ENCODE measurements at places on chromosomes 4 and X. TPM values are rescaled to one million over a fixed set of nuclear protein-coding genes. Genes with fewer than 3 reads are reported as not detected.

- DNase-seq: peak; percentile 12
Observed at GRCh38 chrX:53992589-53992988, 51.7 kb downstream of the PHF8 start.

GRCh38 chr4:132297346-132297745, 851.7 kb upstream of the PCDH10 start:
- no peak for DNase-seq

- DNase-seq: peak; percentile 56
Observed at GRCh38 chrX:7132335-7133049, 15.0 kb upstream of the STS start.

- DNase-seq: peak; percentile 31
Observed at GRCh38 chr4:163191999-163192398, 25.3 kb upstream of the NAF1 start.

DNA sequence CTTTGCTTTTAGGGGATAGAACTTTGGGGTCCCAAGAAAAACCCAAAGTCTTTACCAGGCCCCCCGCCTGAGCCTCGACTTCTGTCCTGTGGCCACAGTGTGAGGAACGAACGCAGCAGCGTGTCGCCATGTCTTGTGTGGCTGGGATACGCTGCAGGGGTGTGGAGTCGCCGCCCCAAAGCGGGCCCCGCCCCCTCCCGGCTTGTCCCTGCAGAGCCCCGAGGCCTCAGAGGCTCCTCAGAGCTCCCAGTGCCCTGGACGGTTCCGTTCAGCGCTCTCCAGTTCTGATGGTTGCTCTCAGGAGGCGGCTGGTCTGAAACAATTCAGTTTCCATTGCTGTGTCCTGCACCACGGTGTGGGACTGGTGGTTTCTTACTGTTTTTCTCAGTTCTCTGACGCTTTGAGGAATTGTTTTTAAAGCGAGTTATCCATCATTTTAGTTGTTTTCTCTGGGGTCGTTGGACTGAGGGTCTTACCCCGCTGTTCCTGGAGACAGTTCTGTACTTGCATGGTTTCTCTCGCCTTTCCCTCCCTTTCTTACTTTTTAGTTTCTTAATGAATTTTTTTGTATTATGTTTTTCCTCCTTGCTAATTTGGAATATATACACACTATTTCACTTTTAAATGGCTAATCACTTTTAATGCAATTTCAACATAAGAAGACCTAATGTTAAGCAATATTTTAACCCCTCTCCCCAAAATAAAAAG, 1.6 kb upstream of the IDUA start:
- no peak for DNase-seq

GRCh38 chrX:88612870-88613329, 134.1 kb upstream of the CPXCR1 start:
- no peak for DNase-seq

- DNase-seq: no peak
Observed at GRCh38 chrX:72057331-72057730, 74.4 kb downstream of the RTL5 start.

DNA sequence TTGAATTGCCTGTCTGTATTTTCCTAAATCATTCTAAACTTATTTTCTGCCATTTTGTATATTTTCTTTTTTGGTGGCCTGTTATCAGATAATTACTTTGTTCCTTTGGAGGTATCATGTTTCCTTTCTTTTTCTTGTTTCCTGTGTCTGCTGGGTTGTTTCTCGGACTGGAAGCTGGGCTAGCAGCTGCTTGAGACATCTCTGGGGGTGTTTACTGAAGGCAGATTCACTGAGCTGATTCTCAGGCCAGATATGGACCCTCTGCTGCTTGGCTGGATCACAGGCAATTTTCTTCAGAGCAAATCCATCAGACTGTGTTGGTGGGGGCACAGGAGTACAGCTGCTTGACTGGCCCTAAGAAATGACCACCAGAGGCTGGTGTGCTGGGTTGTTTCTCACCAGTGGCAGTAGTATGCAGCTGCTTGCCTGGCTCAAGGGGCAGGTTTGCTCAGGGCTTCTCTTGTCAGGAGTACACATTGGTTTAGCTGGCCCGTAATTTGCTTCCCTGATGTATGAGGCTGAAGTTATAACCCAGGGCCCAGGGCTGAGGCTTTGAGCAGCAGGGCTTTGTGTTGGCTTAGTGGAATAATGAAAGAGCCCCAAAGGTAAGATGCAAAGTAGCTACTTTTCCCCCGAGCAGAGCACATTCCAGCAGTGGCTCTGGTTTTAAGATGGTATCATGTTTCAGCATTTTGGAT, 680.6 kb downstream of the TECRL start:
- DNase-seq: no peak

DNA sequence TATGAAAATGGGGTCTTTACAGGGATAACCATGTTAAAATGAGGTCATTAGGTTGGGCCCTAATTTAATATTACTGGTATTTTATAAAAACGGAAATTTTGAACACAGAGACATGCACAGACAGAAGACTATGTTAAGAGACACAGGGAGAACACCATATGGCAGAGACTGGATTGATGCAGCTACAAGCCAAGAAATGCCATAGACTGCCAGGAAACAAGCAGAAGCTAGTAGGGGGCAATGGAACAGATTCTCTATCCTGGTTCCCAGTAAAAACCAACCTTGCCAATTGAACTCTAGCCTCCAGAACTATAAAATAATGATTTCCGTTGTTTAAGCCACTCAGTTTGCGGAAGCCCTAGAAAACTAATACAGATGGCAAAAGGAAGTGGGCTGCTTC, 6.6 kb upstream of the GUF1 start:
- no peak for DNase-seq

DNA sequence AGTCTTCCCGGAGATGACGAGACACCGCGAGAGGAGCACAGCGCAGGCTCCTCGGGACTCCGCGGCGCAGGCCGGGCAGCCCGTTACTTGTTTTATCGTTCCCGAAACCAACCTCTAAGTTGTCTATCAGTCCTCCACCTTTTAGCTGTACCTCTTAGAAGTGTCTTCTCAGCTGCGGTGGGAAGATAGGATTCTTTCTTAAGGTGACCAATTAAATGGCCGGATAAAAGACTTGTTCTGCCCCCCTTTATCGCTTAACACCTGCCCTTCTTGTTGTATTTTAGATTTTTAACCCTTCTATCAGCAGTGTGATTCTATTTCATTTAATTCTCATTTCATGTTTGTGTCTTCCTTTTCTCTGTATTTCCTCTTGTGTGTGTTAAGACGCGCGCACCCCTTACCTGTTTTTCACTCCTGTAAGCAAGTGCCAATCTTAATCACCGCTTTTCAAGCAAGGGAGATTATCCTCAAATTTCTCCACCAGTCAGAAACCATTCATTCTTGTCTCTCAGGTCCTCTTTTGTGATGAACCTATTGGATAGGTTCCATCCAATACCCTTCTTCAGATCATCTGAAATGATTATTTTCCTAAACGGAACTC, at the start of gene SLC9B2:
Gene SLC9B2, minus strand, starts transcription at position 15 of the 601 bp plus-strand sequence. CDS start 9,211 bp downstream, outside the sequence.
- DNase-seq: peak; percentile 38

The MED12 gene
- total RNA-seq: 32.8 TPM

Measured in HCT116 (cell line).